Lower leg skin (tissue), 4 donors: ENCODE measurements at places on chromosomes 16 and 17.
A peak's percentile ranks its signal among the peaks of the same experiment; 100 is the strongest.

DNA sequence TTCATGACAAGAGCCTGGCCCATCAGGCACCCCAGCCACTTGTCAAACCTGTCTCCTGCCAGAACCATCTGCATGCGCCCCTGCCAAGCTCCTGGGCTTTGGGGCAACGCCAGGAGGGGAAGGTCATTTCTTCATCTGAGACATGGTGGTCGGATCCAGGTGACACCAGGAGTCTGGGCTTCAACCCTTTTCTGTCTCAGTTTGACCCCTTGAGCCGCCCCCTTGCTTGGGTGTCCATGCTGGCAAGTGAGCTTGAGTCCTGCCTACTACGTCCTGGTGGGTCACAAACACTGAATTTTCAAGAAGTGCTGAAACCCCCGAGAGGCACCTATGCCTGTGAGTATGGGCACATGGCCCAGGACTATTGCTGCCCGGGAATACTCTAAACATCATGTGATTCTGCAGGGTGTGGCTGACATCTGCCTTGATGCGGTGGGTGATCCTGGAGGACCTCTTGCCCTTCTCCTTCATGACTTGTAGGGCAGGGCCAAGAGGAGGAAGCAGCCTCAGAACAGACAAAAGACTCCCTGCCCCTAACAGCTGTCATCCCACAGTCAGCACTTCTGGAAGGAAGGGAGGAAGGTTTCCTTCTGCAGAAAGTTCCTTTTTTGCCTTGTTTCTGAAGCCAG, 43.4 kb downstream of the TNFRSF13B start:
- peak; percentile 70 for DNase-seq

DNA sequence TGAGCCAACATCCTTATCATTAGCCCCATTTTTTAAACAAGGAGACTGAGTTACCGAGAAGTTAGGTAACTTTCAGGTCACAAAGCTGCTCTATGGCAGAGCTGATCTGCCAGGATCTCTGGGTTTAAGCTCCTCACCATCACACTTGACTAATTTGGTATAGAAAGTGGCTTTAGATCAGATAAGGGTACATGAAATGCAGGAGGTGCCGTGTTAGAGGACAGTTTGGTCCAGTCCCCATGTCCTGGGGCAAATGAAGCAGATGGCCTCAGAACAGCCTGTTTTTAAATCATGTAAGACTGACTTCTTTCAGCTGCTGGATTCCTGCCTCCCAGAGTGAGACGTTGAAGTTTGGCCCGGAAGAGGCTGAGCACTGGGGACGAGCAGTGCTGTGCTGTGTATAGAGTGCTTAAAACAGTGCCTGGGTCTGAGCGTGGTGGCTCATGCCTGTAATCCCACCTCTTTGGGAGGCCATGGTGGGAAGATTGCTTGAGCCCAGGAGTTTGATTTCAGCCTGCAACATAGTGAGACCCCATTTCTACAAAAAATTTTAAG, 187.0 kb upstream of the CACNG3 start:
- no peak for DNase-seq

GRCh38 chr17:18889658-18890057, 31.7 kb downstream of the PRPSAP2 start:
- no peak for DNase-seq

DNA sequence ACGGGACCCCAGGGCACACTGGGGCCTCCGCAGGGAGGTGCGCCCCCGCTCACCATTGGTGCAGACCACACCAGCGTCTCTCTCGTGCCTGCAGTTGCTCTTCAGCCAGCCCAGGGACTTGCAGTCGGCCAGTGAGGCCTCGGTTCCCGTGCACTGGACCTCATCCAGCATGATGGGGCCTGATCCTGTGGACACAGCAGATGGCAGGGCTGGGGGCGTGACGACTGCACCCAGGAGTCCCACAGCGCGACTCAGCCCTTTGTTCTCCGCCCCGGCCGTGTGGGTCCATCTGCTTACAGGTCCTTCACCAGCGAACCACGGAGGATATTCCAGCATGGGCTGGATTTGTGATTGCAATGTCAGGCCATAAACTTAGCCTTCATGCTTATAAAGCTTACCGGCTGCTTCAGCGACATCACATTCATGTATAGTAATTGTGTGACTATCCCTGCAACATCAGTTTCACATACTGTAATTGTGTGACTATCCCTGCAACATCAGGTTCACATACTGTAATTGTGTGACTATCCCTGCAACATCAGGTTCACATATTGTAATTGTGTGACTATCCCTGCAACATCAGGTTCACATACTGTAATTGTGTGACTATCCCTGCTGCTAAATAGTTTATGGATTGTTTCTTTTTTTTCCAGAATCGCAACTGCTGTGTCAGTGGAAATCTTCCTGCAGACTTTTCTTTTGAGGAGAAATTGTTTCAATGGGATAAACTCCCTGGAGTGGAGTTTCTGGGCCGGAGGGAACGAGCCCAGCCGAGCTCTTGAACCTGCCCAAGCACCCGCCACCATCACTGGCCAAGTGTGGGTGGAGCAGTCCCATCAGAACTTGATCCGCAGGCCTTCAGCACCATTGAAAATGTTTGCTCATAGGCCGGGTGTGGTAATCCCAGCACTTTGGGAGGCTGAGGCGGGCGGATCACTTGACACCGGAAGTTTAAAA, 4.8 kb downstream of the LGALS3BP start:
- peak; percentile 96 for DNase-seq

- DNase-seq, result no peak
Observed at GRCh38 chr16:88300463-88300835, 82.3 kb upstream of the ZNF469 start.
